ENCODE measurements at places on chromosomes 2 and 18. TPM values are rescaled to one million over a fixed set of nuclear protein-coding genes. Genes with fewer than 3 reads are reported as not detected.

SERPINB11 gene
- total RNA-seq: not detected

KCNK3 gene
- total RNA-seq: 0.76 TPM

FSHR gene
- total RNA-seq: not detected

TNFRSF11A gene
- 43.7 TPM for total RNA-seq

DSC3 gene
- 2.0 TPM for total RNA-seq

TLX2 gene
- 1.7 TPM for total RNA-seq

TEKT4 gene
- not detected for total RNA-seq

VIL1 gene
- total RNA-seq: 779 TPM

TMEM169 gene
- total RNA-seq: 1.6 TPM

SLC38A11 gene
- 7.0 TPM for total RNA-seq

GKN2 gene
- total RNA-seq: not detected

L3MBTL4 gene
- 6.5 TPM for total RNA-seq

OTOS gene
- total RNA-seq: not detected

GRCh38 chr2:175855794-175856453 lies 146.1 kb downstream of the LNPK start:
- DNase-seq: no peak

- no peak for DNase-seq
Observed at GRCh38 chr2:62426154-62426912, 79.7 kb downstream of the TMEM17 start.

- DNase-seq: no peak
Observed at GRCh38 chr18:34942276-34942675, 98.9 kb upstream of the MAPRE2 start.

DNA sequence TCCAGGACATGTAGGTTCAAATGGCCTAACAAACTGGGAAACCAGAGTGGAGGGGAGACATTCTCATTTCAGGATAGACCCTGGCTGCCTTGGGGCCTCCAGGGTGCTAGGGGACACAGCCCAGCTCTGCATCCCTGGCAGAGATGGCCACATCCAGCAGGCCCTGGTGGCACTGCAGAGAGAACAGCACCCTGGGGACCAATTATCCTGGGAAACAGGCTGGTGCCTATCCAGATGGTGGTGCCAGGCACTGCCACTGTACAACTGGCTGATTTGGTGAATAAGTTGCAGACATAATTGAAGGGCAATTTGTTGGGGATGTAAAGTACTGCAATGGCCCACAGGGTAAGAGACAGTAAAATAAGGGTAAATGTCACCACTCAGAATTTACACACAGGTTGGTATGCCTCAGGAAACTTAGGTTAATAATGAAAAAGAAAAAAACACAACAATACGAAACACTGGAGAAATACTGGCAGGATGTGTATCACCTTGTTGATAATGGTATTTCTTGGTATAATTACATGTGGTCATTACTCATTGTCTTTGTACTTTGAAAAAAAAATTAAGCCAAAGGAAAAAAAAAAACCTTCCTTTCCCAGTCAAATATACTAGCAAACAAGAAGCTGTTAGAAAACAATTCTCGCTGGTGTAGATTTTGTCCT lies 12.8 kb upstream of the SFTPB start:
- DNase-seq: peak; percentile 30

GRCh38 chr2:151882786-151883445 lies 54.7 kb upstream of the ARL5A start:
- no peak for DNase-seq

- no peak for DNase-seq
Observed at GRCh38 chr2:144833075-144833637, 313.2 kb upstream of the ZEB2 start.

DNA sequence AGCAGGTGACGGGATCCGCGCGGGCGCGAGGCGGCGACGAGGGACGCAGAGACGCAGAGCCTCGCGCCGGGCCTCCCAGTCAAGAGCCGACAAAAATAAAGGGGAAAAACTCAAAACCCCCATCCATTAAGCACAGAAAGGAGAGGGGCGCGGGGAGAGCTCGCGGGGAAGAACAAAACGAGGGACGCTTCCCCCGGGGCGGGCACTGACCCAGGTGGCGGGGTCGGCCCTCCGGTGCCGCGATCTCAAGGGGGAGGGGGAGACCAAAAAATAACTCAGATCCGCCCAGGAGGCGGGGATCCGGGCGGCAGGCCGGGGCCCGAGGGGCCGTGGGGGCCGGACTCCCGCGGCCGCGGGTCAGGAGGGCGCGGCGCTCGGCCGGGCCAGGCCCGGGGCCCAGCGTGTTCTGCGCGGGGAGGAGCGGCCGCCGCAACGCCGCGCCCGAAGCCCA lies 597 bp downstream of the RNF103 start:
- peak; percentile 50 for DNase-seq

- no peak for DNase-seq
Observed at GRCh38 chr2:113828049-113828742, 61.7 kb upstream of the ACTR3 start.

- DNase-seq: no peak
Observed at GRCh38 chr2:159010963-159011362, 42.5 kb downstream of the TANC1 start.

DNA sequence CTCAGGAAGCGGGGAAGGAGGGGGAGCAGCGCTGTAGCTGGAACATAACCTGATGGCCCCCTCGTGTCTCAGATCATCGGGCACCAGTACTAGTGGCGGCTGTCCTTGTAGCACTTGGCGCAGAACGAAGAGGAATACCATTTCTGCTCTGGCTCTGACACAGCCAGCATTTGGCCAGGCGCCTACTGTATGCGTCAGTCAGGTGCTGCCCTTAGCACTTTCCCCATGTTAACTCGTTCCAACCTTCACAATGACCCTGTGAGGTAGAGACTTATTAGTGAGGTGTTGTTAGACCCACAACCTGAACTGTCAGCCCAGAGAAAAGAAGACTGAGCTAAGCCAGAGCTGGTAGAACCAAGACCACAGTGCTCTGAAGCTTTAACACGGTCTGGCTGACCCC lies 47.7 kb upstream of the EML6 start:
- DNase-seq: no peak

- no peak for DNase-seq
Observed at GRCh38 chr2:10246831-10247230, 55.9 kb upstream of the HPCAL1 start.

DNA sequence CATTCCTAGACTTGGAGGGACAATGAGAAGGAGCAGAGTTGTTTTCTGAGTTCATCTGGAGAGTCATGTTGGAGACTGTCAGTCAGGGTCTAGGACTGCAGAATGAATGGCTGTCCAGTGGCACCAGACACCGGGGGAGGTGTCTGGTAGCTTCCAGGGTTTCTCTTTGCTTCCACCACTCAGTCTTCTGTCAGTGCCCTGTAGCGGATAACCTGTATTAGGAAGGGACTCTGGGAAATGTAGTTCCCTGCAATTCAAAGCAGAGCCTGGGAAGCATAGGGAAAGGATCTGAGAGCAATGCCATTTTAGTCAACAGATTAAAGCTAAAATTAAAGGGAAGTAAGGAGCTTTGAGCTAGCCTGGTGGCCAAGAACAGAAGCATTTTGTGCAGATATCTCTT lies 257.9 kb downstream of the THSD7B start:
- no peak for DNase-seq

DNA sequence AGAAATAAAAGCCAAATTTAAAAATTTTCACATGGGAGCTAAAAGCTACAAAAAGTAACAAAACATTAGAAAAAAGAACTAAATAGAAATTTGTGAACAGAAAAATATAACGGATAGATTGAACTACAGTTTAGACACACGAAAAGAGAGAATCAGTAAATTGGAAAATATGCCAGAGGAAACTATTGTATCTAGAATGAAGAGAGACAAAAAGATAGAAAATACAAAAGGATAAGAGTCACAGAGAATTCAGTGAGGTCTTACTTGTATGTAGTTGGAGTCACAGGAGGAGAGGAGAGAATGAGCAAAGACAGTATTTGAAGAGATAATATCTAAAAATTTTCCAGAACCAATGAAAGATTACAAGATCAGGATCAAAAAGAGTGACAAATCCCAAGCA lies 11.3 kb upstream of the MCFD2 start:
- DNase-seq: no peak

- DNase-seq: no peak
Observed at GRCh38 chr18:75607701-75608100, 180.2 kb upstream of the SMIM21 start.

DNA sequence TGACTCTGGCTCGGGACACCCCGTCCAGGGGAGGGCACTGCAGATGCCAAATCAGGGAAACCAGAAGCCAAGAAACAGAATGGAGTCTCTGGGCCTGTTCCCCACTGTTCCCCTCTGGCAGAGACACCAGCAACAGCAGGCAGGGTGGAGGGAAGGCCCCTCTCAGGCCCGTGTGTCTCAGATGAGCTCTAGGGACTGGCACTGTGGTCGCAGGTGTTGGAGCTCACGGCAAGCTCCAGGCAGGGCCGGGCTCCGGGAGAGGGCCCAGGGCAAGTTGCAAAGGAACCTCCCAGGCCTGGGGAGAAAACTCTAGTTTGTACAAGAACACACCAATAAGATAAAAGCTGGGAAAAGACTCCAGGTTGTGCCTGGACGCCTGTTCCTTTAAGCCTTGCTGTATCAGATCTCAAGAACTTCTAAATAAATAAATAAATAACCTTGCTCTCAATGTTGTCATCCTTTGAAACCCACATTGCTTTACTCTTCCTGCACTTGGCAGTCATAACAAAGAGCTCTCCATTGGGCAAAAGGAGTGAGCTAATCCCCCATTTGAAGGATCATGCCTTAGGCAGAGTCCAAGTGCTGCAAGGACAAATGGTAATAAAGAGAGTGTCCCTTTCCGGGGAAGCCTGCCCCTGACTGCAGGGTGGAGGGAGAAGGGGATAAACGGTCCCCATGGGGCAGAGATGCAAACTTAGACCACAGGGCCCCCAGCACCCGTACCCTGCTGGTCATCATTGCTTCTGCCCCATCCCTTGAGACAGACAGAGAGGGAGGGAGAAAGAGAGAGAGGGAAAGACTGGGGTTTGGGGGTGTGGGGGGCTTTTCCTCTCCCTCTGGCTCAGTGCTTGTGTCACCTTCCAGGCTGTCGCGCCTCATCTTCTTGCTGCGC lies 33.3 kb downstream of the CNGA3 start:
- no peak for DNase-seq

DNA sequence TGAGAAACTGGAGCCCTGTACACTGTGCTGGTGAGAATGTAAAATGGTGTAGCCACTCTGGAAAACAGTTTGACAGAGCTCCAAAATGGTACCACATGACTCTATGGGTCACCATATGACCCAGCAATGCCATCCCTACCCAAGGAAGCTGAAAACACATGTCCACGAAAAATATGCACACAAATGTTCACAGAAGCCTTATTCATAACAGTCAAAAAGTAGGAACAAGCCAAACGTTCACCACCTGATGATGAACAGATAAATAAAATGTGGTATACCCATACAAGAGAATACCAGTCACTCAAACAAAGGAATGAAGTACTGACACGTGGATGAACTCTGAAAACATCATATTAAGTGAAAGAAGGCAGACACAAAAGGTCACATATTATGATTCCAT lies 4.6 kb downstream of the AFG3L2 start:
- no peak for DNase-seq
